ENCODE measurements at places on chromosomes 7 and 10.

DNA sequence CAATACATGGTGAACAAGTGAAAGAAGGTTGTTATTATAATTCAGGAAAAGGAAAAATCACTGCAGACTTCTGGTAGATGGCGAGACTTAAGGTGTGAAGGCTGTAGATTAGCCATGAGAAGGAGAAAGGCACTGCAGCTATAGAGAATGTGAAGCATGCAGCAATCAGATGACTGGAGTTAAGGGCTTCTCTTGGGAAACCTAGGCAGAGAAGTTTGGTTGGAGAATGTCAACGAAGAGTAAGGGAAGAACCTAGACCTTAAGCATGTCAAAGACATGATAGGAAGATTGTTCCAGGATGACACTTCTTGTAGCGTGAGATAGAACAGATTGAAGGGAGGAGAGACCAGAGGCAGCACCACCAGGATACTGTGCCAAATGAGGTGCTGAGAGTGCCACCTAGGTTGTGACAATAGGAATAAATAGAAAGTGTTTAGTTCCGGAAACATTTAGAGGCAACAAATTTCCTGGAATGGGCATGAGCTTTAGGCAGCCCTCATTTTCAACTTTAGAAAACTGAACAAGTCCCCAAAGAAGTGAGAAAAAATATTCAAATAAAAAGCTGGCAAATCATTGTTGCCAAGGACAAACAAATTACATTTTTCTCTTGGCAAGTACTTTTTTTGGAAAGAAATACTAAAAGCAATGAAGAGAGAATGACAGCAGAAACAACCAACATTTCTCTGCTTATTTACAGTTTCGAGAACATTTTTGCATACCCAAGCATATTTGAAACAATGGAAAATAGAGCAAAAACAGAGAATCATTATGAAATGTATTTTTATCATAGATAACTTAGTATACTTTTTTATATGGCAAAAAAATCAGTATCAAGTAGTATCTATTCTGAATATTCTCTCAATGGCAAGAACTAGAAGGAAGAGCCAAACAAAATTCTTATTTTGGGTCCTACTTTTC, 4.9 kb downstream of the LRRC17 start:
- no peak for DNase-seq

- no peak for DNase-seq
Observed at GRCh38 chr7:129650056-129650758, 38.7 kb downstream of the NRF1 start.

DNA sequence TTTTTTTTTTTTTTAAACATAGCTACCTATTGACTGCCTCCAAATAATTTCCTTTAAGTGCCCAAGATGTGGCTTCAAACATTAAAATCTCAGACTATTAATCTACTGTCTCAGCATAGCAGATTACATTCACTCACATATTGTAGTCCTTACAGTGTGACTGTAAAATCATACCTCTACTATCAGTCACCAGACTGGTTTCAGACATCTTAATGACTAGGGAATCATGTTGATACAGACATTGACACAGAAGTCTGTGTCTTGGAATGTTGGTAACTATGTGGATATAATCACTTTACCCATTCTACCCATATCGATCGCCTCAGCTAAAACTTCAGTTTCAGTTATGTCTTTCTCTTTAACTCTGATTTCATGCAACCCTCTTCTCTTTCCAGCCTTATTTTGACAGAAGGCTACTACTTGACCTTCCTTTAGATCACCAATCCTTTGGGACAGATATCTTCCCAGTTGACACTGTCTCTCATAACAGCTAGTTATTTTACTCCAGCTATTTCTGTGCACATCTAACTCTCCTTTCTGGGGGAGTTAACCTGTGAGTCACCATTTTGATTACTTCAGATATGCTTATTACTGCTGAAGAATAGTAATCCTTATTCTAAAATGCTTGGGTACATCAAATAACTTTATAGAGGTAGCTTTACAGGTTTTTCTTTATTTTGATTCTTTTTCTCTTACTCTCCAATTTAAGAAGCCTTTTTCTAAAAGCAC, 7.0 kb downstream of the TNKS2 start:
- DNase-seq = no peak

- DNase-seq = no peak
Observed at GRCh38 chr7:92694211-92694610, 104.0 kb upstream of the FAM133B start.

- no peak for DNase-seq
Observed at GRCh38 chr10:6400331-6400730, 179.7 kb downstream of the PRKCQ start.

- no peak for DNase-seq
Observed at GRCh38 chr10:117545141-117546019, 2.8 kb downstream of the EMX2 start.

GRCh38 chr7:100673942-100674410, 436 bp downstream of the GNB2 start:
- no peak for DNase-seq

GRCh38 chr7:27709137-27710075, 30.6 kb upstream of the TAX1BP1 start:
- DNase-seq = no peak

GRCh38 chr7:71735961-71736556, 604.1 kb downstream of the GALNT17 start:
- no peak for DNase-seq

DNA sequence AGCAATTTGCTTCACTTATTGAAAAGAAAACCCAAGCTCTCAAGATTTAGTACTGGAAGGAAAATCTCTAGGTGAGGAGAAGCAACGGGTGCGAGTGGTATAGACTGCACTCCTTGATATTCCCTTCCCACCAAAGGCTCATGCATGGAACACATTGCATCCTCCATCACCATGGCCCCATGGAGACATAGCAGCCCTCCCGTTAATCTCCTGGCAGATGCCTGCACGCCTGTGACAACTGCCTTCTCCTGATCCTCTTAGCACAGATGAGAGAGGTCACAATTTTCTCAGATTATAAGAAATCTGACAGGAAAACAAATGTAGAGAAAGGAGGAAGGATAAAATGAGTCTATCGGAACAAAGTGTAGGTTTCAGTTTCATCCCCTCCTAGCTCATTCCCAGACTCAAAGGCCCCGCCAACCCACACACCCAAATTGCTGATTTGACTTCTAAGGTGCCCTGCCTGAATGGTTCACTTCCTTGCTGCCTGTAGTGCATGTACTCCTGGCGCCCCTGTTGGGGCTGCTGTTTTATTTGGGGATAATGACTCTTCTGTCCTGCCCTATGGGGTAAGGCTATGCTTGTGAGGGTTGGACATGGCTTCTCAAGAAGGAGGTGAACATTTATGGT, 50.0 kb downstream of the PLXNA4 start:
- DNase-seq = no peak

GRCh38 chr7:46786221-46786954, 795.5 kb downstream of the TNS3 start:
- no peak for DNase-seq

DNA sequence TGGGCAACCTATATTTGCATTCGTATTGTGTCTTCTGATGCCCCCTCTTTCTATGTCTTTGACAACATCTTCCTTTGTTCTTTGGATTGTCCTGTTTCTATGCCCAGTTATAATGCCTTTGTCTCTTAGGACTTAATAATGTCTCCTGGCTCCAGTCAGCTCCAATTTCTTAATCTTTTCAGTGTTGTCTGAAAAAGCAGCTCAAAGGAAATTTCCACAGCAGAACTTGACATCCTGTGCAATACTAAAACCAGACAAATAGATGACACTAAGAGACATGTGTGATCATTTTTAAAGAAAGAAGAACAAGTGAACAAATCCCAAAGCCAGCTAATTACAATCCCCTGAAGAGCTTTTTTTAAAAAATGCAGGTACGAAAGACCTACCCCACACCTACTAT, 47.7 kb upstream of the RNF148 start:
- DNase-seq = no peak

DNA sequence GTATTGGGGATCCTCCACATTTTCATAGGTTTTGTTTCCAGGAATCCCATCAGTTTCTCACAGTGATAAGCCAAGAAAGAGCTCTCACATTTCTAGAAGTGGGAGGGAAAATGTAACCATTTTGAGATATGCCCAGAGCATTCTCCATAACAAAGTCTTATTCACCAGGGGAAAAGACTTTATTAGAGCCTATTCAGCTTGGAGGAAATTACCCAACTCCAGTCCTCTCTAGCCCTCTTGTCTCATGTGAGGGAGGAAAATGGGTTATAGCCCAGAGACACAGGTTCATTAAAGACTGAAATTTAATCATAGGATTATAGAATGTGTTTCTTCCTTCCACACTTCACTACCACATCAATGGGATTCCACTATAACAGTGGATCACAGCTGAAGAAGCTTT, 61.6 kb upstream of the DYNC1I1 start:
- no peak for DNase-seq

DNA sequence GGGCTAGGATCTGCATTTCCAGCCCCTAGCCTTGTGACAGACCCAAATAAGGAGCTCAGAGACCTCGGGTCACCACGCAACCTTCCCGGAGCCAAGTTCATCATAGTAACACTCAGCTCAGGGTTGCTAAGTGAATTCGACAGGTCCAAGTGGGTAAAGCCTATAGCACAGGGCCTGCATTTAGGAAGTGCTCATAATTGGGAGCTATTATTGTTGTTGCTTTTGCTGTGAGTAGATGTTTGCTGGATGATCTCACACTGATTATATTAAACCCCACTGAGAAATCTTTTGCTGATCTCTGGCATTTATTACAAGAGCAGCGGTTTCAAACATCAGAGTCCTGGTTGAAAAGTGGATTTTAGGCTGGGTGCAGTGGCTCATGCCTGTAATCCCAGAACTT, 20.3 kb upstream of the SAR1A start:
- DNase-seq = no peak

DNA sequence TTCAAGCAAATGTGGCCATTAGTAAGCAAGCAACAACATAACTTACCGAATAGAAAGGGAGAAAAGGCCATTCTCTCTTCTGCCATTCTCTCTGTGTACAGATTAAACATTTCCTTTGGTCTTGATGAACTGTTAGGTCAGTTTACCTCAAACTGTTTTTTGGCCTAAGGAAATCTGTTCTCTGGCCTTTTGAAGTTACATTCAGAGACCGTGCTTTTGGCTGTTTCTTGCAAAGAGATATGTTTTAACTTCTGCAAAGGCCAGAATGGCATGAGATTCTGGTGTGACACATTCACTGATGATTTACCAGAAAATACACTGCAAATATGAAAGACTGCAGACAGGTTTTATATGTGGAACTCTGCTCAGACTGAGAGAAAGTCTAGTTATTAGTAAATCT, 22.2 kb downstream of the AHR start:
- no peak for DNase-seq

- no peak for DNase-seq
Observed at GRCh38 chr10:132882069-132882951, 60.1 kb downstream of the CFAP46 start.

- DNase-seq = no peak
Observed at GRCh38 chr10:60353519-60354258, 36.0 kb downstream of the ANK3 start.

GRCh38 chr10:80924063-80924952, 386.6 kb downstream of the SH2D4B start:
- DNase-seq = no peak

- DNase-seq = no peak
Observed at GRCh38 chr10:102629661-102630614, 14.3 kb upstream of the TRIM8 start.

- DNase-seq = no peak
Observed at GRCh38 chr7:40866601-40867000, 731.8 kb downstream of the SUGCT start.

- DNase-seq = no peak
Observed at GRCh38 chr10:63696205-63696604, 175.0 kb downstream of the REEP3 start.

GRCh38 chr10:106973288-106973687, 191.2 kb downstream of the SORCS1 start:
- DNase-seq = no peak

DNA sequence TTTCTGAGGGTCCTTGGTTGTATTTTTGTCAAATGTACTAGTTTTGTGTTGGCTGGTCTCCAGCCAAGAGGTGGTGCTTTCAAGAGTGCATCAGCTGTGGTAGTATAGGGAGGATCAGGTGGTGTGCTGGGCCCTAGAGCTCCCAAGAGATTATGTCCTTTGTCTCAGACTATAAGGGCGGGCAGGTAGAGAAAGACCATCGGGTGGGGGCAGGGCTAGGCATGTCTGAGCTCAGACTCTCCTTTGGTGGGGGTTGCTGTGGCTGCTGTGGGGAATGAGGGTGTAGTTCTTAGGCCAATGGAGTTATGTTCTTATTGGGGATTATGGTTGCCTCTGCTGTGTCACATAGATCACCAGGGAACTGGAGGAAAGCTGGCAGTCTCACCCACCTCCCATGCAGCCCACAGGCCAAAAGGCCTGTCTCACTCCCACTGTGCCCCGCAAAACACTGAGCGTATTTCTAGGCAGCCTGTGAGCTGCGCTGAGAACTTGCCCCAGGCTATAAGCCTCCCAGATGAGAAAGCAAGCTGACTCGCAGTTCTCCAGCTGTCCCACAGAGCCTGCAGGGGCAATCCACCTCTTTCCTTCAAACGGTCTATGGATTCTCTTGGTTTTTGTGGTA, 1066.7 kb downstream of the GRM8 start:
- DNase-seq = no peak

GRCh38 chr10:18401416-18402195, 249.8 kb downstream of the NSUN6 start:
- no peak for DNase-seq

- no peak for DNase-seq
Observed at GRCh38 chr7:151395036-151395367, 14.8 kb downstream of the WDR86 start.

GRCh38 chr10:33215635-33216034, 118.8 kb downstream of the NRP1 start:
- no peak for DNase-seq

DNA sequence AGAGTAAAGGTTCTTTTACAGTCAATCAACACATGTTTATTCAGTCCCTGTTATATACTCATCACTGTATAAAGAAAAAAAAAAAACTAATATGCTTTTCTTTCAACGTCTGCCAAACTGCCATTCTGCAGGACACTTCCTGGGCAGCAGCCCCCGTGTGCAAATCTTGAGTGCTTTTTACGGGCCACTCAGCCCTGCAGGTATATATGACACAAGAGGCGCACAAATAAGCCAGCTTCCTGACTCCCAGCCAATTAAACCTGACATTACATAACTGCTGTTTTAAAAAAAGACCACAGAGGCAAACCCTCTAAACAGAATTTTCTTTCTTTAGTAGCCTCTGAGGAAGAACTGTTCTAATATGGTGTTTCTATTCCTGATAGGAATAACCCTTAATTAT, 263.0 kb upstream of the NEBL start:
- DNase-seq = no peak

DNA sequence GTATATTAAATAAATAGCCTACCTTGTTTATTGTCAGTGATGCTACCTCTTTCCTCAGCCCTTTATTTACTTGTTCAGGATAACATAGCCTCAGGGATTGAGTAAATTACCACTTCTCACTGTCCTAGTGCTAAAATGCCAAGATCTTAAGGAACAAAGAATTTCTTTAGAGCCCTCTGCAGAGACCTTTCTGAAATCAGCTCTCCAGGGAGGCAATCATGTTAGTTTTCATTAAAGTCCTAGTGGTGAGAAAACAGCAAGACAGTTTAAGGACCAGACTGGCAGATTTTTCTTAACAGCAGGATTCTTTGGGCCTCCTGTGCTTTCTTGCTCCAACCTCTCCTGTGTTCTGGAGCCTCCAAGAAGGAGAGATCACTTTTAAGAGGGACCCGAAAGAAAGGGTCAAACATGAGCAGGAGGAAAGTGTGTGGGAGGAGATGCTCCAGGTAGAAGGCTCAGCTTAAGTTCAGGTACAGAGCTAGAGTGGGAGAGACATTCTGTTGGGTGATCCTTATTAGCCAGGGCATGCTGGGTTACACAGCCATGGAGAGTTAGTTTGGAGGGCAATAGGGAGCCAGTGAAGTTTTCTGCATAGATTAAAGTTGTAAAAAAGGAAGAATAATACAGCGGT, 1.2 kb upstream of the PLCE1 start:
- DNase-seq = no peak

- DNase-seq = peak; percentile 7
Observed at GRCh38 chr7:120988591-120989256, at the start of gene CPED1. Gene CPED1, plus strand, starts transcription at chr7:120988711. Its CDS starts 911 bp downstream, at chr7:120989622.
